Activated CD8-positive, alpha-beta memory T cell treated with anti-CD3 and anti-CD28 coated beads for 48 hours (primary cell): ENCODE measurements at places on chromosomes 13 and 19.
A peak's percentile ranks its signal among the peaks of the same experiment; 100 is the strongest.

DNA sequence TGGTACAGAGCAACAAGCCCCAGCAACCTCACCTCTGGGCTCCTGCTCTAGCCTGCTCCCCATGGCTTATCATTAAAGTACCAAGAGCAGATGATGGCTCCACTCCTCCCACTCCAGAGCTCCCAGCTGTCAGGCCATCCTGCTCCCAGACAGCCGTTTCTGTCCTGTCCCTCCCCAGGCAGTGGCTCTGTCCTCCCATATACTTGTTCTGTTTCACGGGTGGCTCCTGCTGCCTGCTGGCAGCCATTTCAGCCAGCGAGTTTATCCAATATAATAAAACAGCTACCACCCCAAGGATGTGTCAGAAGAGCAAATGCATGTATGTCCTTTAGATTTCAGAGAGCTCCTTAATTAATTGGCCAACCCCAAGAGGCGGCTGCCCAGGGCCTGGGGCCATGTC is 79.4 kb upstream of the VSTM2B start:
- no peak for DNase-seq

DNA sequence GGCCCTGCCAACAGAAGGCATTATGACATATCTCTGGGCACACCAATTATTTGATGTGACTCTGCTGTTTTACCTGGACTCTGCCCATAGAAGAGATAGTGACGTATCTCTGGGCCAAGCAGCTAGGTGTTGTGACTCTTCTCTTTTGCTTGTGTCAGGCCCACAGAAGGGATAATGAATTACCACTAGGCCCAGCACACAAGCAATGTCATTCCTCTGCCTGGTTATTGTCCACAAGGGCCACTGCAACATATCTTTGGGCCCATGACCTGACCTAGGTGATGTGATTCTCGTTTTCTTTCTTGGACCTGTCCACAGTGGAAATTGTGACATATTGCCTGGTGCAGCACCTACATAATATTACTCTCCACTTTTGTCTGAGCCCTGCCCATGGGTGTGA is 65.1 kb upstream of the ZNF724 start:
- DNase-seq, result no peak

- DNase-seq, result no peak
Observed at GRCh38 chr13:106382534-106382933, 152.9 kb downstream of the EFNB2 start.

GRCh38 chr13:47120282-47120681 is 223.4 kb upstream of the HTR2A start:
- DNase-seq, result no peak

GRCh38 chr13:52644108-52644507 is 1.9 kb downstream of the HNRNPA1L2 start:
- no peak for DNase-seq

DNA sequence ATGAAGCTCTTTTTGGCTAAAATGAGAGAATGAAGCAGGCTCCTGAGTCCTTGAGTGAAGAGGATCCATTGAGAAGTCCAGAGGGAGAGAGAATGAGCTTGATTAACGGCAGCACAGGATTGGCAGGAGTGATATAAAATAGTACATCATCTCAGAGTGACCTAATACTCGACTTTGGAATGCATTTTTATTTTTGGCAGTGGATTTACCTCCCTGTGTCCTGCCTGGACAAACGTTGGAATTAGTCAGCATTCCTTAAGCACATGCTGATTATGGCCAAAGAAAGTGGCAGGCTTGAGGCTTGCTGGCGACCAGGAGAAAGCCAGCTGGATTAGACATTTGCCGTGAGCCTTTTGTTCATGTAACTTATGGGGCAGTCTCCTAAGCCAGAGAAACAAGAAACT is 22.9 kb downstream of the LRCH1 start:
- DNase-seq, result no peak

DNA sequence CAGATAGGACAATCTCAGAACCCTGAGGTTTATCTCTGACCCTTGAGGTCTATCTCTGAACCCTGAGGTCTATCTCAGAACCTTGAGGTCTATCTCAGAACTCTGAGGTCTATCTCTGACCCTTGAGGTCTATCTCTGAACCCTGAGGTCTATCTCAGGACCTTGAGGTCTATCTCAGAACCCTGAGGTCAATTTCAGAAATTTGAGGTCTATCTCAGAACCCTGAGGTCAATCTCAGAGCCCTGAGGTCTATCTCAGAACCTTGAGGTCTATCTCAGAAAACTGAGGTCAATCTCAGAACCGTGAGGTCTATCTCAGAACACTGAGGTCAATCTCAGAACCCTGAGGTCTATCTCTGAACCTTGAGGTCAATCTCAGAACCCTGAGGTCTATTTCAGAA is 2.3 kb downstream of the TLE2 start:
- no peak for DNase-seq

GRCh38 chr19:19031891-19032290 is 1.4 kb downstream of the SUGP2 start:
- DNase-seq, result no peak

DNA sequence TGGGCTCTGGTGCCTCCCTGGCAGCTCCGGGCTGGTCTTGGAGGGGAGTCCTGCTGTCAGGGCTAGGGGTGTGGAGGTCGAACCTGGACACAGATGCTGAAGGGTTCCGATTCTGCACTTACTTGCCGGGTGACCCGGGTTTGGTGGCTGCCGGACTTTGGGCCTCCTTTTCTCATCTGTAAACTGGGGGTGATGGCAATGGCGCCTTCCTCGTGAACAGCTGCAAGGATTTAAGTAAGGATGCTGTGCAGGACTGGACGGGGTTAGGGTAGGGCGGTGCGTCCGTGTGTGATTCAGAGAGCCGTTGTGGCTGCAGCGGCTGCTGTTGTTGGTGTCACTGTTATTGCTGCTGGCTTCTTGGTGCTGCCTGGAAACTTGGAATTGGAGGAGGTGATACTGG is 2.4 kb downstream of the HPN start:
- no peak for DNase-seq

DNA sequence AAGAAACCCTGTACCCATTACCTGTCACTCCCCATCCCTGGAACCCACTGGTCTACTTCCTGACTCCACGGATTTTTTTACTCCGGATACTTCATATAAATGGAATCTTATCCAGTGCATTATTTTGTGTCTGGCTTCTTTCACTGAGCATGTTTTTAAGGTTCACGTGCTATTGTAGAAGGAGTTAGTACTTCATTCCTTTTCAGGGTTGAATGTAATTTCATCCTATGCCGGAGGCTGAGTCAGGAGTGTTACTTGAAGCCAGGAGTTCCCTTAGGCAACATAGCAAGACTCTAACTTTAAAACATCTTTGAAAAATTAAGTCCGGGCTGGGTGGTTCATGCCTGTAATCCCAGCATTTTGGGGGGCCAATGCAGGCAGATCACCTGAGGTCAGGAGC is 17.9 kb upstream of the ELAVL1 start:
- DNase-seq, result no peak

GRCh38 chr19:33678796-33679585 is 57.2 kb downstream of the CHST8 start:
- DNase-seq, result no peak

GRCh38 chr19:56088497-56089215 is 32.4 kb downstream of the ZNF787 start:
- no peak for DNase-seq

DNA sequence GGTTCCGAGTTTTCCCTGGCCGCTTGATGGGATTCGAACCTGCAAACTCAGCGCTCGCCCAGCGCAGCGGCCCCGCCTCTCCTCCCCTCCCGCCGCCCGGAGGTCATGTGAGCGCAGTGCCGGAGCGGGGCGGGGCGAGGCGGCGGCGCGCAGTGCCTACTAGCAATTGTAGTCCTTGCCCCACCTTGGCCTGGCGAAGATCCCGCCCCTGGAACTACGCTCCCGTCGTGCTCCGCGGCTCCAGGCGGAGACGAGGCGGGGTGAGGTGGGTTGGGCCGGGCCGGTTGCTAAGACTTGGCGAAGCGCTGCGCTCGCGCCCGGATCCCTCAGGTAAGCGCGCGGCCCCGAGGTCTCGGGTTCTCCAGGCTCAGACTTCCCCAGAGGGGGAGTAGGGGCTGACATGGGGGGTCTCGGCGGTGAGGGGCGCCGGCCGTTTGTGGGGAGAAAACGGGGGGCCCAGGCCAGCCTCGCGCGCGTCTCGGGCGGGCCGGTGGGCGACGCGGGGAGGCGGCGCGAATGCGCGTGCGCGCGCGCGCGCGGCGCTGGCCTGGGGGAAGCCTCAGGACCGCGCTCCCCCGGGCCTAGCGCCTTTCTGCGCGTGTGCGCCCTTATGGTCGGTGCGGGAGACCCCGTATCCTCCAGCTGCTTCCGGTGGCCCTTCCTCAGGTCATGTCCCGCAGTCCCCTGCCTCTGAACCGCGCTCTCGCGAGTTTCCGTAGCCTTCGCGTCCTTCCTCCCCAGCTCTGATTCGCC is at the start of the genes ADAT3 and SCAMP4:
Gene ADAT3 (plus strand): TSS at position 290 of the 753 bp plus-strand sequence. CDS start 6,649 bp downstream, outside the sequence.
Gene SCAMP4 (plus strand): TSS at position 290 of the 753 bp plus-strand sequence. CDS start 9,621 bp downstream, outside the sequence.
- DNase-seq, result peak; percentile 97

GRCh38 chr13:44989941-44990340 is 603 bp downstream of the GPALPP1 start:
- no peak for DNase-seq

GRCh38 chr19:45927565-45928261 is 13.1 kb upstream of the NANOS2 start:
- peak; percentile 62 for DNase-seq

DNA sequence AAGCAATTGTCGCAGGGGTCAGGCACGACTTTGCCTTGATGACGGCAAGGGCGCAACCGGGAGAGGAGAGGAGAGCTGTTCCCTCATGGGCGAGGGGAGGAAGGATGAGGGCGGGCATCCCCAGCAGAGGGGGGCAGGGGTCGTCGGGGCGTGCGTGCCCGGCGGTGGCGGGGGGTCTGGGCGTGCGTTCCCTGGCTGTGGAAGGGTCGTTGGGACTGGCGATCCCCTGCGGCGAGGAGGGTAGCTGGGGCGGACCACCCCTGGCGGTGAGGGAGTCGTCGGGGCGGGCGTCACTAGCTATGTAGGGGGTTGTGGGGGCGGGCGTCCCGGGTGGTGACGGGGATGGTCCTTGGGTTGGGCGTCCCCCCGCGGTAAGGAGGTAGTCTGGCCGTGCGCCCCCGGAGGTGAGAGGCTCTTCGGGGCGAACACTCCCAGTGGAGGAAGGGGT is 1.7 kb downstream of the COMP start:
- DNase-seq, result no peak

DNA sequence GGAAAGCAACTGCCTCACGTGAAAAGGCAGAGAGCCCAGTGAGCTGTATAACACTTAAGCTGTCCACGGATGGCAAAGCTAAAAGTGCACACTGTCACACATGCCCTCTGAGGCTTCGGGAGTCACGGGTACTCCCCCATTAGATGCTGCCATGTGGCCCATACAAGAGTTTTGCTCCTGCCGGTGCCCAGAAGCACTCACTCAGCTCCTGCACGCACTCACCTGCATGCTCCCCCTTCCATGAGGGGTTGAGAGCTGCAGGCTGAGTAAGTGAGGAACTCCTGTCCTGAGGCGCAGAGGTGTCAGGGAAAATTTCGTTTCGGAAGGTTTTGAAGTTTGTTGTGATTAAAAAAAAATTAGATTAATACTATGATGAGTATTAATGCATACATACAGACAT is 939.2 kb upstream of the ATXN8OS start:
- no peak for DNase-seq
